ENCODE measurements at places on chromosomes 2 and 18.

DNA sequence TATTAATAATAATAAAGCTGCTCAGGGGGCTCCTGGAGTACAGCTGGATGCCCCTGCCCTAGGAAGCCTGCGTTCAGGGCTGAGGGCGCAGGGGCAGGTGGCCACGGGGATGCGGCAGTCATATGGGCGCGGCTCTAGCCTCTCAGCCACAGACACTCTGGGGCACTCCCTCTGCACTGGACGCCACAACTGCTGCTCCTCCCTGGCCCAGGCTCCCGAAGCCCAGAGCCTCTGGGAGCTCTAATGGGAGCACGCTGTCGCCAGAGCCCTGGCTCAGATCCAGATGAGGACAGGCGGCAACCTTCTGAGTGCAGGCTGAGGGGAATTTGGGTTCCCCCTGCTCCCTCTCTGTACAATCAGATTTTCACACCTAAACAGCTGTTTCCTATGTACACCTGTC lies 93.6 kb downstream of the MTCL1 start:
- peak; percentile 4 for DNase-seq

GRCh38 chr2:151007365-151007764 lies 254.3 kb downstream of the RBM43 start:
- DNase-seq, result peak; percentile 80

DNA sequence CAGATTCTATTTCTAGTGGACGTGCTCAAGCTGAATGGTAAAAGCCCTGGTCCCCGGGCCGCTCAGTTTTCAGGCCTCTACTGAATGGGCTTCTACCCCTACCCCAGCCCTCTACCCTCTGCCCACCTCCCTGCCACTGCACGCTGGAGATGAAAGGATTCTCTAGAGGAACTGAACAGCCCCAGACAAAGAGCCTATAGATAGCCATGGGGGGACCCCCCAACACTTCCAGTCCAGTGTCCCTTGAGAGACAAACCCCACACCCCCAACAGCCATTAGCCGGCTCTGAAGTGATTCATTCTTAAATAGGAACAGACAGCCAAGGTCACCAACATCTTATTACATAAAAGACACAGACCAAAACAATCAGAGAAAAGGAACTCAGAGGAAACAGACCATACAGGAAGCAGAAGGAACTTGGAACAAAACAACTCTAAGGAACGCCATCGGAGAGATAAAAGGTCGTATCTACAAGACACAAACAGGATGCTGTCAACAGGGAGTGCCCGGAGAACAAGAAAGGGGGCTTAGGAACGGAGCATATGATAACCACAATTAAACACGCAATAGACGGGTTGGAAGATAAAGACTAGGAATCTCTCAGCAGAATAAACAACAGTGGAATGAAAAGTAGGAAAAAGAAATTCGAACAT lies 23.5 kb downstream of the TMEM37 start:
- DNase-seq, result no peak

DNA sequence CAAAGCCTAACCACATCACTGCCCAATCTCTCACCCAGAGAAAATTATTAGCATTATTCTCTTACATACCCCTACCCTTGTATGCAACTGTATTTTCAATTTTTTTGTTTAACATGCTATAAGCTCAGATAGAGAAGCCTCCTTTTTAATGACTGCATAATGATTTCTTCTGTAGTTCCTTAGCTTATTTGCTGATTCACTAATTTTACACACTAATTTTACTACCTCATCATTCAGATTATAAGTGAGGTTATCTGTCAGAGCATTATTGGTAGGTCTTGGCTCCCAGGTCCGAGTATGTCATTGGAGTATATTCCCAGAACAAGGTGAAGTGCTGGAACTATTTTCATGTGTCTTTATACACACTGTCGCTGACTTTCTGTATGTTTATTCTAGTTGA lies 45.4 kb downstream of the RHBDD1 start:
- DNase-seq, result no peak

- DNase-seq, result no peak
Measured at GRCh38 chr2:207284556-207285472, 119.1 kb upstream of the KLF7 start.

GRCh38 chr2:241636182-241637017 lies 558 bp downstream of the THAP4 start:
- no peak for DNase-seq

DNA sequence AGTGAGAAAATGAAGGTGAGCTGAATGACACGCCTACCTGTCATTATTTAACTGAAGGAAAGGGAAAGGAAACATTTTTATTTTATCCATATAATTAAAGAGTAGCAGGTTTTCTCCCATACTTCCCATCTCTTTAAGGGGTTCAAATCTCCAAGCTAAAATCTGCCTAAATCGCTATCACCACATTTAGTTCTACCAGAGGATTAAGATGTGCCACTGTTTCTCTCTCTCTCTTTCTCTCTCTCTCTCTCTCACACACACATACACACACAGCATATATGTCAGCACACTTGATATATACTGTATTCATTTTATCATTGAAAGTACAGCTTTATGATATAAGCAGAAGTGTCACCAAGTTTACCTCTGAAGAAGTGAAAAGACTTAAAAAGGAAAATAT lies 3.1 kb downstream of the WIPF1 start:
- DNase-seq, result no peak

DNA sequence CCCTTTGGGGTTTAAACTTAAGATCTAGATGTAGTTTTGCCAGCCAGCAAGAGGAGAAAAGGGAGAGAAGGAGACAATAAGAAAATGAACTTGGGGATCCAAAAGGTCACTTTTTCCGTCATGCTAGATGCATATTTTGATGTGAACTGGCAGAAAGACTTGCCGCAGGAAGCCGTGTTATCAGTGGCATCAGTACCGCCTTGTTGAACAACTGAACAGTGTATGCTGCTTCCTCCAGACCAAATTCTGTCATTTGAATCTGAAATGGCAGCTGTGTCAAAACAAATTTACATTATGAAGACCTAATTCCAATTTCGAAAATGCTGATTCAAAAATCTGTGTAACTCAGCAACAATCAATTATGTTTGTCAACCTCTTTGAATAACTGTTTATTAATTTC lies 42.1 kb downstream of the TMEM200C start:
- DNase-seq, result no peak
